ENCODE measurements at places on chromosomes 5 and 9. TPM values are rescaled to one million over a fixed set of nuclear protein-coding genes. Genes with fewer than 3 reads are reported as not detected.

The SLC25A46 gene
- total RNA-seq, result 50.9 TPM

The RMRP gene
- total RNA-seq, result 11,549 TPM

The P4HA2 gene
- total RNA-seq, result 7.2 TPM

The SPAAR gene
- total RNA-seq, result not detected

The POU5F2 gene
- 0.28 TPM for total RNA-seq

The NNT gene
- 79.7 TPM for total RNA-seq

The DMGDH gene
- total RNA-seq, result not detected

The SELENOP gene
- total RNA-seq, result 0.75 TPM

The POU4F3 gene
- total RNA-seq, result not detected
